ENCODE measurements at places on chromosomes 2 and 18.
A peak's percentile ranks its signal among the peaks of the same experiment; 100 is the strongest.

GRCh38 chr2:224816816-224817215 is 100.7 kb upstream of the CCDC195 start:
- peak; percentile 80 for DNase-seq

- no peak for DNase-seq
Measured at GRCh38 chr2:142914507-142915313, 37.2 kb downstream of the KYNU start.

- DNase-seq: no peak
Measured at GRCh38 chr2:29662861-29663260, 258.5 kb downstream of the ALK start.

DNA sequence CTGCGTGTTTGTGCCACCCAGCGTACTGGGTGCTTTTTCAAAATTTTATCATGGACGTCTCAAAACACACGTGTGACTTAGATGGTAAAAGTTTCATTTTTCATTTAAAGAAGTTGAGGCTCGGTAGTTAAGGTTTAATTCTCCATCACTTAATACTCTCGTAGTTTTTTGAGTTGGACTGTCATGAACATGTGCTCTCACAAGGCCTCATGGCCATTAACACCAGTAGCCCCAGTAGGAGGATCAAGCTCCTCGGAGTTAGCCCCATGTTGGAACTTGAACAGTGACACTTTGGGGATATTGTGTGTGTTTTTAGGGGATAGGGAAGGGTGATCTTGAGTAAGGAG is 15.3 kb downstream of the NMUR1 start:
- DNase-seq: no peak

DNA sequence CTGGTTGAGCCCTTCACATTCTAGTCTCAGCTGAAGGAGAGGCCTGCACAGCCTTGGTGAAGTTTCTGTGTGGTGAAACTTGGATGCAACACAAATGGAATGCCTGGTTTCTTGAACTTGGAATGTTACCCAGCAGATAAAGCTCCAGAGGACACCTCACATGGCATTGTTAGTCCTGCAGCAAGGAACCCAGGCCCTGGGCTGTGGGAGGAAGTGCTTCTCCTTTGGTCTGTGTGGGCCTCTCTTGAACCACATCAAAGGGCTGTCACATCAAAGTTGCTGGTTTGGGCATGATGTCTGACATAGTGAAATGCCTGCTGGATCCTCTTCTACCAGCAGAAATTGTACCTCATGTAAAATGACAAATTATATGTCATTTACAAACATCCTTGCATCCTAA is 198.5 kb downstream of the FHOD3 start:
- no peak for DNase-seq

GRCh38 chr2:238136820-238137537 is 1.5 kb upstream of the KLHL30 start:
- DNase-seq: no peak

- no peak for DNase-seq
Measured at GRCh38 chr2:64201151-64201550, 56.9 kb upstream of the PELI1 start.

- no peak for DNase-seq
Measured at GRCh38 chr2:200125444-200126284, 170.3 kb downstream of the MAIP1 start.
